AG08395 (cell line): ENCODE measurements at places on chromosomes 13 and 19.

GRCh38 chr13:44934724-44935123, 54.5 kb downstream of the NUFIP1 start:
- peak; percentile 35 for DNase-seq

DNA sequence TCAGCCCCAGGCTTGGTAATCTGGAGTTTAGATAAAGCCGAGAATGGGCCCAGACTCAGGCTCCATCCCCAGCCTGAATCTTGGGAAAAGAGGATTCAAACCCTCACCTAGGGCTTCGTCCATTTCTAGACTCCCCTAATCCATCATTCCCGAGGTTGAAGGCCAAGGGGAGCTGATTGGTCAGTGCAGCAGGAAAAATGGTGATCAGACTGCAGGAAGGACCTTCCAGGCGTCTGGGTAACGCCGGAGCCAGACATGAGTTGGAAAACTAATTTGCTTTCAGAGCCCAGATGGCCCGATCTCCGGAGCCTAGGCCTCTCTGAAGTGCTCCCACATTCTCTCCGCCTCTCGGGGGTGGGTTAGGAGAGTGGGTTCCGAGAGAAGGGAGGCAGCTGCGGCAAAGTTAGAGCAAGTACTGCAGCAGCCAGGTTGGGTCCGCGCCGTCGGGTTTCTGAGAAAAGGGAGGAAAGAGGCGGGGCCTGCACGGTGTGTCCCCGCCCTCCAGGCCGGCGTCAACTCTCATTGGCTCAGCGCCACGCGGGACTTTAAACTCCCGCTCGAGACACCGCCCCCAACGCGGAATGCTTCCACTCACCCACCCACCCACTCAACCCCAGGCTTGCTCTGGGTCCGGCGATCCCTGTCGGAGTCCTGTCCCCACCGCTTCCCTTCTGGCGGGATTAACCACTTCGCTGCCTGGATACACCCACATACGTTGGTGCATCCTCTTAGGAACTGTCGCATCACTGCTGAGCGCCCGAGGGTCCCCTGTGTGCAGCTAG, 788 bp upstream of the RTBDN start:
- peak; percentile 49 for DNase-seq

- no peak for DNase-seq
Measured at GRCh38 chr13:80309926-80310325, 31.0 kb downstream of the SPRY2 start.

- DNase-seq = peak; percentile 67
Measured at GRCh38 chr19:55647732-55648584, at the start of gene CCDC106. CCDC106 (plus strand) TSS chr19:55648212; CDS start chr19:55649047, 835 bp downstream.

DNA sequence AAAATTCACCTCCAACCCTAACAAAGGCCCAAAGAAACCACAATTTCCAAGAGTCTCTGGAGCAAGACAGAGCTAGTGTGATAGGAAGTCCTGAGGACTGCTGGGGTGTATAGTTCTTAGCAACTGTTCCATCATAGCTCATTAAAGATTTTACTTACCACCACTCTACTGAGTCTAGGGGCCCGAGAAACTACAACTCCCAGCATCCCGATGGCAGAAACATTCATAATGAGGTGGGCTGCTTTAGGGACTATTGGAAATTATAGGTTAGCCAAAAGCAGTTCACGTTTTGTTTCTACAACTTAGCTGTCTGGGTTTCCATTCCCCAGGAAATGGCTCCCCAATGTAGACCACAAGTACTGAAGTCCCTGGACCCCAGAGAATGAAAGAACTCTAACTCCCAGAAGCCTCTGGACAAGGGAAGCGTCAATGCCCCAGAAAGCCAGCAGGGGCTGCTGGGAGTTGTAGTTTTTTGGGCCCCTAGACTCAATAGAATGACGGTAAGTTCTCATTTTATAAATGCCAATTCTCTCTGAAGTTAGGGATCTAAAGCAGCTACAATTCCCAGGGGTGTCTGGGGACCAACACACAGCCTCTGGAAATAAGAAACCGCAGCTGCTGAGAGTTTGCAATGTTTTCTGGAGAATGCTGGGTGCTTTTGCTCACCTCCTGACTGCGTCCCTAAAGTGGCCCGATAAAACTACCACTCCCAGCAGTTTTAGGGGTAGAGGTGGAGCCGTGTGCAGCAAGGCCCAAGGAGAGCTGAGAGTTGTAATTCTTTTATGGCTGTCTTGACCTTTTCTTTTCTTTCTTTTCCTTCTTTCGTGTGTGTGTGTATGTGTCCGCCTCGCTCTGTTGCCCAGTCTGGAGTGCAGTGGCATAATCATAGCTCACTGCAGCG, 11.1 kb downstream of the FTL start:
- DNase-seq = no peak

GRCh38 chr13:94400874-94401273, 78.6 kb downstream of the DCT start:
- DNase-seq = no peak

- peak; percentile 37 for DNase-seq
Measured at GRCh38 chr19:46133101-46133627, 8.7 kb upstream of the IGFL3 start.

DNA sequence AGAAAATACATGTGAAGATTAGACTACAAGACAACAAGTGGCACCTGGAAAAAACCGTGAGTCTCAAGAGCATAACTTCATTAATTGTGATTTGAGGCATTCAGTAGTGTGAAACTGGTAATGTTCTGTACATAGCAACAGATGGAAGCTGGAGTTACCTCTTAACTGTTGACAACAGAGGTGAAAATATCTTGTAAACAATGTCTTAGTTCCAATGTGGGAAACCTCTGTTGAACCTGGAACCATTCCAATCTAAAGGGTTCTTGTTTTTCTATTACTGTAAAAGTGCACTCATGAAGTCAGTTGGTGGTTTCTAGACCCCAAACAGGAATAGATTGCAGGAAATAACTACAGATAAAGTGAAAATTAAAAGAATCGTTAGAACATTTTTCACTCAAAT, 728.4 kb downstream of the SLITRK1 start:
- DNase-seq = no peak

DNA sequence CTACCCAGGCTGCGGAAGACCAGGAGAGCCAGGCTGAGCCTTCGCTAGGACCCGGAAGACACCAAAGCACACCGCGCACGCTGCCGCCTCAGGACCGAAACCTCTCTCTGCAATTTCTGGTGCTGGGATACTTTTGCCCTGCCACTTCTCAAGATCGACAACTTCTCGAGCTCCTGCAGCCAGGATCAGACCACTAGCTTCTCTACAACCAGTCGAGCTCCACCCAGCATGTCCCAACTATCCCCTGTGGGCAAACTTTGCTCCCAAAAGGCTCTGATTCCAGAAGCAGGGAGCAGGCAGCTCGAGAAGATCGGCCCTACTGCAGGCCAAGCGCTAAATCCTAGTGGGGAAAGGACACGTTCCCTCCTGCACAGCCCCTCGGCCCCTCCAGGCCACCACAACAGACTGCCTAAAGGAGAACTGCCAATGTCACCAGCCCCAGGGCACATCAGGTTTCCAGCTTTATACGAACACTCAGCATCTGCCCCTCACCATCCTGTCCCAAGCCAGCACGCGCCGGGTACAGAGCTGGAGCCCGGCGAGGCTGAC, 979 bp downstream of the AKAP8 start:
- peak; percentile 65 for DNase-seq

- no peak for DNase-seq
Measured at GRCh38 chr13:38090913-38091312, 221.3 kb upstream of the TRPC4 start.

DNA sequence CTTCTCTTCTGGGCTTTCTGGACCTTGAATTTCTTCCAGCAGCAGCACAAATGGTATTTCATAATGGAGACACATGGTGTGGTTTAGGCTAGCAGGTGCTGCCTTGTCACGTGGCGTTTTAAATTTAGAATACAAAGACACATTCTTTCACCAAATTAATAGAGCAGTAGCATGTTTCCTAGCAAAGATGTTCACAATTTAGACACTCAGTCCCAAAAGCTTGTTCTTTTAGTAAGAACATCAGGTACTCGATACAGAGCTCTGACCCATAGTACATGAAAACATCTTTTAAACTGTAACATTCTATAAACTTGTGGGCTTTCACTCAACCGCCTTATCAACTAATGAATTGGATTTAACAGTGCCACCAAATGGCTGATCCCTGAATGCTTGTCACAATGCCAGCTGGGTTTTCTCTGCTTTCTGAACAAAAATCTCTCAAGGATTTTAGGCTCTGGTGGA, 290.1 kb downstream of the DCLK1 start:
- no peak for DNase-seq

DNA sequence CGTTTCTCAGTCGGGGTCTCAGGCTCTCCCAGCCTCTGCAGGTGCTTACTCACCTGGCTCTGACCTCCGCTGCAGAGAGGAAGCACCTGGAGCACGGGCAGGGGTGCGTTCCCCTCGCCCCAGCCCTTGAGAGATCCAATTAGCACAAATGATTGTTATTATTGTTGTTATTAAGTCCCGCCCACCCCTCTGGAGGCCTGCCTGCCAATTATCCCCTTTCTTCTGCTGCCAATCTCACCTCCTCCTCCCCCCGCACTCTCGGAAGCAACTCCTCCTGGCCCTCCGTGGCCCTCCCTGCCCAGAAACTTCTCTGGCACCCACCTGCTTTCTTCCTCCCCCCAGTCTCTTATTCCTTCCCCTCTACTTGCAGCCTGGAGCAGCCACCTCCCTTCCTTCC, 8.8 kb downstream of the ZNF787 start:
- DNase-seq = no peak

GRCh38 chr13:49859560-49859959, 67.1 kb upstream of the KPNA3 start:
- DNase-seq = peak; percentile 86

DNA sequence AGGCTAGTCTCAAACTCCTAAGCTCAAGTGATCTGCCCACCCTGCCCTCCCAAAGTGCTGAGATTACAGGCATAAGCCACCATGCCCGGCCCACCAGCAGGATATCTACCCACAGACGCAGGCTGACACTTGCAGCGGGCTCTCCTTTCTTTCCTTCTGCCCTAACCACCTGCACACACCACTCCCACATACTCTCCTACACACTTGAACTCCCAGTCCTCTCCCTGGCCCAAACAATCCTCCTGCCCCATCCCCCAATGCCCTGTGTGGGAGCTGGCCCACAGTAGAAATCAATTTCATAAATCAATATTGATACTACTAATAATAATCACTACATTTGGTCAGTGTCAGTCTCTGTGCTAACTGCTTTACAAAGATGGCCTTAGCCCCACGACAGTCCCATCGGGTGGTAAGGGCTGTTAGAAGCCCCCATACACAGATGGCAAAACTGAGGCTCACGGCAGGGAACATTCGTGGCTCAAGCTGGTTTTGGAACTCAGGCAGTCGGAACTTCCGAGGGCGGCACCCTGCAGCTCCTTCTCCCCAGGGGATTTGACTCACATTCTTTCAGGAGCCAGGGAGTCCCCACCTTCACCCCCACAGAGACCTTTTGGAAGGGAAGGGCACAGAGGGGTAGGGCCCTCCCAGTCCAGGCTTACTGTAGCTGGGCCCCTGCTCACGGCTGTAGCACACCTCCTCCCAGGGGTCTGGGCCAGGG, 3.4 kb upstream of the DPF1 start:
- DNase-seq = no peak

GRCh38 chr13:33787051-33787591, 30.8 kb upstream of the RFC3 start:
- DNase-seq = no peak

GRCh38 chr13:33489563-33489962, 204.0 kb upstream of the STARD13 start:
- DNase-seq = no peak

- peak; percentile 90 for DNase-seq
Measured at GRCh38 chr13:29969286-29969685, 118.9 kb upstream of the UBL3 start.

DNA sequence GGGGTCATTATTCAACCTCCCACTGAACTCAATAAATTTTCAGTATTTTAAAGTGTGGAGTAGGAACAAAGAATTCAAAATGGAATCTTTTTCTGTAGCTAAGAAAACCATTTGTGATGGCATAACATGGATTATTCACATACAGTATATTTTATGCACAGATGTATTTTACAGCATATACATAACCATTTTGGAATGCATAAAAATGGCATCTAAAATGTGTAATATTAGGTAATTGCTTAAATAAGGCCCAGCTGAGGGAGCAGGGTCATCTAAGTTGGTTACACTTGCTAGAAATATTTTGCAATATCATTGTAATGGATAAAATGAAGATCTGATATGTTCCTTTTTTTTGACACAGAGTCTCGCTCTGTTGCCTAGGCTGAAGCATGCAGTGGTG, 146.9 kb downstream of the LMO7 start:
- DNase-seq = no peak

DNA sequence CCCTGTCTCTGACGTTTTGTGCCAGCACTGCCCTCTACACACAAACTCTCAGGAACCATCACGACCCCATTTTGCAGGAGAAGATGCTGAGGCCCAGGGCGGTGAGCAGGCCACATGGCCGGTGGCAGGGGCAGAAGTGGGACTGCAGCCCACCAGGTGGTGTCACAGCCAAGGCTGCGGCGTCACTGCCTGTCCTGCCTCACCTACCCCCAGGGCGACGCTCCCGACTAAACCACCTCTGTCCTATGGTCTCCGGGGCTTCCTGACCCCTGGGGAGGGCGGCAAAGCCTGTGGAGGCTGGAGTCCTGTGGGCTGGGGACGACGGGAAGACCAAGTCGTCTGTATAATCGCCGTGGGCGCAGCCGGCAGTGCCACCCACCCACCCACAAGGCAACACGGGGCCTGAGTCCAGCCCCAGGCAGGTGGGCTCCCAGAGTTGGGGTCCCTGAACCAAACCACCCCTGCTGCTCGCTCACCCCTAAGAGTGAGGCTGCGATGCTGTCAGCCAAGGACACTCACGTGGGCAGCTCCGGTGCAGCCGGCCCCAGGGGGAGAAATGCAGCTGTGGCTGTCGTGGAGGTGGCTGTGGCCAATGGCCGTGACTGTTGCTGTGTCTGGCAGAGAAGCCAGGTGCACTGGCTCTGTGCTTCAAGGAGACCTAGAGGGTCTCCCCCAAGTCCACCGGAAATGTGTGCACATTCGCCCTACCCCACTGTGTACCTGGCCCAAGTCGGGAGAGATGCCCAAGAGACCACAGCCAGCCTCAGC, 29.7 kb downstream of the RASA3 start:
- no peak for DNase-seq

DNA sequence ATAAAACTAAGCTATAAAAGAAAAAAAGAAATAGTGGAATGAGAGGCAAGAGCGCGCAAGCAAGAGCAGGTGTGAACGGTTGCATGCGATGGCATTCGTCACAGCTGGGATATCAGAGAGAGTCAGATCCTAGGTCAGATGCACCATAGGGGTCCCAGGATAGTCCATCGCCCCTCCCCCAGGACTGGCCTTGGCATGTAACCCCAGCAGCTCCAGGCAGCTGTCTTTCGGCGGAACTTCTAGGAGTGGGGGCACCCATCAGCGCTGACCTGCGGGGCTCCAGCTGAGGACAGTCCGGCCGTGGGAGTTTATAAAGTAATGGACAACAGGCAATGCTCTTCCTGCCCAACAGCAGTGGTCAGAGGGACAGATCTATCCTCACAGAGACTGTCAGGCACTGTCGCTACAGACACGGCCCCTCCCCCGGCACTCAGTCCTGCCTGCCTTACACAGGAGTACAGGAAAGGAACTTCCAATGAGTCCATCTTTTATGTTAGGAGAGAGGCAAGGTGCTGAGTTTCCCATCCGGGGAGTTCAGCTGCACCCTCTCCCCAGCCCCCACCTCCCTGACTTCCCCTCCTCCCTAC, 1.4 kb downstream of the SIAH3 start:
- DNase-seq = no peak

GRCh38 chr13:39770221-39771090, 115.0 kb downstream of the COG6 start:
- DNase-seq = no peak
